Activated naive CD4-positive, alpha-beta T cell treated with anti-CD3 and anti-CD28 coated beads for 36 hours (primary cell): ENCODE measurements at places on chromosomes 11 and 22.

- no peak for DNase-seq
Observed at GRCh38 chr11:112025707-112026106, 499 bp downstream of the DLAT start.

DNA sequence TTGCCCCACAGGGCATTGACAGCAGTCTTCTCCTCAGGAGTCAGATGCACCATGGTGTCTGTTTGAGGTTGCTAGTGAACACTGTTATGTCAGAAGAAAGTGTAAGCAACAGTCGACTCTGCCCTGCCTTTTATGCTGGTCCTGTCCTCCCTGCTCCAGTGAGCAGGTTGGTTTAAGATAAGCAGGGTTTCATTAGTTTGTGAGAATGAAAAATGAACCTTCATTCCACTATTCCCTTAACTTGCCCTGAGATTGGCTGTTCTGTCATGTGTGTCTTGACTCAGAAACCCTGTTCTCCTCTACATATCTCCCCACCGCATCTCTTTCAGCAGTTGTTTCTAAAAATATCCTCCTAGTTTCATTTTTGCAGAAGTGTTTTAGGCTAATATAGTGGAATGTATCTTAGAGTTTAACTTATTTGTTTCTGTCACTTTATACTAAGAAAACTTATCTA lies at the start of gene HBD:
HBD (minus strand) TSS at position 103 of the 454 bp plus-strand sequence; CDS start at position 53, 50 bp downstream.
- no peak for DNase-seq

- no peak for DNase-seq
Observed at GRCh38 chr11:71355281-71355680, 92.9 kb downstream of the DHCR7 start.

DNA sequence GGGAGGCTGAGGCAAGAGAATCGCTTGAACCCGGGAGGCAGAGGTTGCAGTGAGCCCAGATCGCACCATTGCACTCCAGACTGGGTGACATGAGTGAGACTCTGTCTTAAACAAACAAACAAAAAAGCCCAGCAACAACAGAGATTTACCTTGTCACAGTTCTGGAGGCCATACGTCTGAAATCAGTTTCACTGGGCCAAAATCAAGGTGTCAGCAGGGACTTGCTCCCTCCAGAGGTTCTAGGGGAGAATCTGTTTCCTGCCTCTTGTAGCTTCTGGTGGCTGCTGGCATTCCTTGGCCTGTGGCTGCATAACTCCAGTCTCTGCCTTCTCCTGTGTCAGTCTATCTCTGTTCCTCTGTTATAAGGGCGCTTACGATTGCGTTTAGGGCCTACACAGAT lies 1.5 kb downstream of the DDX10 start:
- DNase-seq = no peak

DNA sequence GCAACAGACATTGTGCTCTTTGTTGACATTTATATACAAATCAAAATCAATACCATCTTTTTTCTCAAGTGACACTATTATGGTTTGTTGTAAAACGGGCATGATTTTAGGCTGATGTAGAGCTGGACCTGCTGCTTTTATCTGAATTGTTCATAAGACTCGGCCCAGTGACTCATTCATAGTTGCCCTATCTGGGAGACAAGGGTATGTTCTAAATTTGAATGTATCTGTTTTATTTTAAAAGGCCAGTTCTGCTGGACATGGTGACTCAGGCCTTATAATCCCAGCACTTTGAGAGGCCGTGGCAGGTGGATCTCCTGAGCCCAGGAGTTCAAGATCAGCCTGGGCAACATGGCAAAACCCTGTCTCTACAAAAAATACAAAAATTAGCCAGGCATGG lies 39.3 kb downstream of the CEP295 start:
- no peak for DNase-seq

DNA sequence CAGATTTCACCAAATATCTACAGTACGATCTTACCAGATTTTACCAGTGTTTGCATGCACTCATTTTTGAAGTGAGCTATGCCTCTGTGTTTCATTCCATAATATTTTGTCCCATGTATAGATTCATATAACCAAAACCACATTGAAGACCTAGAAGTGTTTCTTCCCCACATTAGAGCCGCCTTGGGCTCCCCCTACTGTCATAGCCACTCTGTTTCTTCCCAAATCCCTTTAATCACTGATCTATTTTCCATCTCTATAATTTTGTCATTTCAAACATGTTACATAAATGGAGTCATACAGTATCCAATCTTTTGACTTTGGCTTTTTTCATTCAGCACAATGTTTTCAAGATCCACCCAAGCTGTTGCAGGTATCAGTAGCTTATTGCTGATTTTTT lies 12.7 kb downstream of the MRGPRX3 start:
- DNase-seq = no peak

- no peak for DNase-seq
Observed at GRCh38 chr22:31235081-31235480, 23.0 kb downstream of the LIMK2 start.

DNA sequence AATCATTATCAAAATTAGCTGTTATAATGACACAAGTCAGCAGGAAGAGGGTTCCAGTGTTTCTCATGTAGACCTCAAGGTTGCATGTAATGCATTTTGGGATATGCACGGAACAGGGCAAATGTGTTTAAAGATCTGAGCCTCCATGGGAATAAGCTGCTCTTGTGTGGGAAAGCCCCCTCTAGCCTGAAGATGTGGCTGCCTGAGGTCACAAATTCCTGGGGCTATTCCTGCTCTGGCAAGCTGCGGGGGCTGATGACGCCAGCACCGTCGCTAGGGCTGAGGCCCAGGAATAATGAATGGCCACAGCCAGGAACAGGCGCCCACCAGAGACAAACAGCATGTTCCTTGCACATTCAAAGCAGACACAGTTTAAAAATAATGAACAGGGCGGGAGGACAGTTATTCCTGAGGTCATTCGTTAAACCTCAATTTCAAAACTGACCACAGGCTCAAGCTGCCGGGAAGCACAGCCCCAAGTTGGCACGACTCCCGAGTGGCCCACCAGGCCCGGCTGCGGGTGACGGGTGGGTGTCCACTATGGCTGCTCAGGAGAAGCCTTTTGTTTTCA lies 11.7 kb downstream of the OSBPL5 start:
- DNase-seq = no peak

DNA sequence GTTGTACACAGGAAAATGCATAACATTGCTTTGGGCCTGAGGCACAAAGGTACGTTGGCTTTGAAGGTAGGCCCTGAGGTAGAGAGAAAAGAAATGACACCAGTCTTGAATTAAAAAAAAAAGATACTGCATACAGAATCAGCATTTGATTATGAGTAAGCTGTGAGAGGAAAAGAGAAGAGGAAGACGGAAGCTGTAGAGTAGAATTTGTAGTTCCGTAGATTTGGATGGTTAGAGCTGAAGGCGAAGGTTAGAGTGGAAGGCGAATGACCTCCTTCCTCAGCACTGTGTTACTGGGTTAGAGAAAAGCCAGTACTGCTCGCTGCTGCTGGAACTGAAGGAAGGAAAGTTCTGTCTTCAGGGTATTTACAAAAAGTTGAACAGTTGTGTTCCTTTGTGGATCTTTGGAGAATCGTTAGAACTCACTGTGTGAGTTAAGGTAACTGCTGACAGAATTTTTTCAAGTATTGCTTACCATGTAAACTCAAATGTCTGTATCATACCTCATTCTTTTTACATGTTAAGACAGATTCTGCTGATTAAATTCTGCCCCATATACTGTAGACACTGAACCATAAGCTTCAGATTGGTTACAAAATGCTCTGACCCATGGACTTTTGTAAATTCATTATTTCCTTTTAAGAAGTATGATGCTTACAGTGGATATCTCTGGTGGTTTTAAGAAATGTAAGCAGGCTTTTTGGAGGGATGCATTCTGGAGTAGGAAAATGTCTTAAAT lies 50.2 kb downstream of the MCAM start:
- no peak for DNase-seq

DNA sequence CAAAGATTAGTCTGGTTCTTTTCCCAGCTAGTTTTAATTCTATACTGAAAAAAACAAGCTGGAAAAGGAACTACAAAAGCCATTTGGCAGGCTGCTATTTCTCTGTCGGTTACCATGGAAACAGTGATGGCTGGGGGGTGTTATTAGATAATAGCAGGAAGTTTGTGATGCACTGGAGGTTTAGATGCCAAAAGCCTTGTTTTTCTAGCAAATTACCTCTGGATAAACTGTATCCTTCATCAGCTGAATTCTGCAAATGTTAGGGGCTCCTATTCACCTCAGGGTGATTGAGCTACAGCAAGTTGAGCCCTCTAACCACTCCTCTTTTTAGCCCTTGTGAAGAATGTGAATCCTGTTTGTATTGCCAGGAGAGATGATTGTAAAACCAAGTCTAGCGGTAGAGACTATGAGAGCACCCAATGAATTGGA lies 25.2 kb downstream of the ALKBH3 start:
- DNase-seq = no peak

GRCh38 chr11:94550513-94550912 lies 6.8 kb downstream of the FUT4 start:
- no peak for DNase-seq

DNA sequence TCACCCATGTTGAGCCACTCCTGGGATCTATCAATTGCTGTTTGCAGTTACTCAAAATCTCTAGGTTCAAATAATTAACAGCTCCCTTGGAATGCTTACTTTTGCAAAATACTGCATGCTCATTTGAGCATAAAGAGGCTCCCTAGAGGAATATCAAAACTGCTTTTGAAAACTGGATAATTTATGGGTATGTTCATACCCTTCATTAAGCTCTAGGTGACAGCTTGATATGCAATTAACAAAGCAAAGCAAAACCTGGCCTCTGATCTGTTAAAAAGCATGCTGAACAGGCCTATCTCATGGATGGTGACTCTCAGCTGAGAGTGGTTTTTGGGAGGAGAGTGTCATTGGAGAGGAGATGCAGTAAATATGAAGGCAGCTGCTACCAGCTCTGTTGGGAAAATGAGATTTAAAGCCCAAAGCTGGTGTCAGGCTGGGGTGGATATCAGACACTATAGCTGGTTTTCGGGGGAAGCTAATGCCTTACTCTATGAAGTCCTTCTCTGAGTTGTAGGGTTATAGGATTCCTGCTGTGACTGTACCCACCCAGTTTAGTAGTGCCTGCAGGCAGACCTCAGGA lies 110.9 kb downstream of the RASSF10 start:
- no peak for DNase-seq

- DNase-seq = no peak
Observed at GRCh38 chr22:47008208-47008885, 245.9 kb downstream of the TBC1D22A start.

GRCh38 chr11:85752890-85753581 lies 57.9 kb downstream of the SYTL2 start:
- DNase-seq = peak; percentile 94

- DNase-seq = no peak
Observed at GRCh38 chr11:20025332-20025840, 134.9 kb downstream of the DBX1 start.

DNA sequence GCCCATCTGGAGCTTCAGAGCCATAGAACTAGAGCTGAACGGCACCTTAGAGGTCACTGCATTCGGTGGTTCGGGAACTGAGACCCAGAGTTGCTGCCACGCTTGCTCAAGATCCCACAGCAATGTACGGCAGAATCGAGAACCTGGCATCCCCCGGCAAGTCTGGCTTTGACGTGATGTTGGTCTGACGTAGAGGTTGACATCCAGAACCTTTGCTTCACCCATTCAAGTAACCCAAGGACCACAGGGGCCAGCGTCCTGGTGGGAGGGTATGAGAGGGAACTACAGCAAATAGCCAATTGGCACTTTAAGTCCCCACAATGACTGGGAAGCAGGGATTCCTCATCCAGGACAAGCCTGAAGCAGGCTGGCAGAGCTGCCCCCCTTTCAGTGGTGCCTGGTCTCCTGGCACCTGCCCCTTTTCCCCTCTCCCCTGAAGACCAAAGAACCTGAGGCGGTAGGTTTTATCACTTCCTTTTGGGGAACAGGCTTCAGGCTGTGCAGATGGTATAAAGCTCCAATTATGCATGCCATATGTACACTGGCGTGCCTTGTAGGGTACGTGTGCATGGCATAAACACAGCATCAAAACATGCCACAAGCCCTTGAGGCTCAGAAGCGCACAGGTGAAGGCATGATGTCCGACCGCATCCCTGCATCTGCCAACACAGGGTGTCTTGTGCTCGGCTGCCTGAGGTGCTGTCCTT lies 15.3 kb upstream of the TEF start:
- no peak for DNase-seq

DNA sequence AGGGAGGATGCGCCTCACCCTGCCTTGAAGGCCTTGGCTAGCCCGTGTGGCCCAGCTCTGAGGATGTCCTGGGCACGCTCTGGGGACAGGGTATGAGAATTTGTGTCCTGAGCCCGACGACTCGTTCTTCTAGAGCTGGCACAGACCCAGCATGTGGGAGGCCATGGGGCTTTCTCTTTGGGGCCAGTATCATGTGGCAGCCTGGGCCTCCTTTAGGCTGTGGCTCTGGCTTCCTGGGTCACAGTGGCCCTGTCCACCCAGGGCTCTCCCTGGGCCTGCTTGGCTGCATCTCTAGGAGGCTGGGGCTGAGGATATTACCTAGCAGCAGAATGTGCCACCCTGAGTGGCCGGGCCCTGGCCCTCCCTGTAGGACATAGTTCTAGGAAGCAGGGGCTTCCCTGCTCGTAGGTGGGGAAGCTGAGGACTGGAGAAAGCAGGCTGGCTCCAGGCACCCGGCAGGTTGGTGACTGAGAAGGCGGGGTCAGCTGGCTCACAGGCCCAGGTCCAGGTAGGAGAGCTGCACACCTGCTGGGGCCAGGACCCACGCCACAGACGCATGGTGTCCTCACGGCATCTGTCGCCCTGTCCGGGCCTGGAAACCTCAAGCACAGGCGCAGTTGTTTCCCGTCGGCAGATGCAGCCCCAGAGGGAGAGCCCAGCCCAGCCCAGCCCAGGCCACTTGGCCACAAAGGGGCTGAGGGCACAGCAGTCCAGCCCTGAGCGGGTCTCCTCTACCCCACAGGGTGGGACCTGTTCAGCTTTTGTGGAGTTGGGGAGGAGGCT lies 6.8 kb downstream of the CCDC188 start:
- DNase-seq = no peak

- no peak for DNase-seq
Observed at GRCh38 chr11:19919050-19919561, 206.5 kb downstream of the NAV2 start.

DNA sequence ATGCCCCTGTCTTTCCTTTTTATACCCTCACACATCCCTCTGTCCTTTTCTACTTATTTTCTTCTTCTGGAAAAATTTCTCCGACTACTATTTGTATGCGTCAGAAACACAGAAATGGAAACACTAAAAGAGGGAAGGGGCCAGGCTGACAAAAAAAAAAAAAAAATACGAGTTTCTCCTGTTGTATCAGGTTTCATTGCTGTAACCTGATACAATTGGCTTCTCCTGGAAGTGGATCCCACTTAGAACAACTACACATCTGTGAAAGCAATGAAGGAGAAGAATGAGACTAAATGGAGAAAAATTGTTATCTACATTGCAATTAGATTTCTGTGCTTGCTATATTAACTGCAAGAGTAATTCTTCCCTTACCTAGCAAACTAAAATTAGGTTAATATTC lies 393.9 kb downstream of the GUCY1A2 start:
- DNase-seq = no peak
